Activated CD4-positive, alpha-beta T cell treated with anti-CD3 and anti-CD28 coated beads for 48 hours (primary cell): ENCODE measurements at places on chromosomes 7 and 10.

GRCh38 chr10:103967448-103968071 is 620 bp downstream of the SLK start:
- DNase-seq = peak; percentile 7

DNA sequence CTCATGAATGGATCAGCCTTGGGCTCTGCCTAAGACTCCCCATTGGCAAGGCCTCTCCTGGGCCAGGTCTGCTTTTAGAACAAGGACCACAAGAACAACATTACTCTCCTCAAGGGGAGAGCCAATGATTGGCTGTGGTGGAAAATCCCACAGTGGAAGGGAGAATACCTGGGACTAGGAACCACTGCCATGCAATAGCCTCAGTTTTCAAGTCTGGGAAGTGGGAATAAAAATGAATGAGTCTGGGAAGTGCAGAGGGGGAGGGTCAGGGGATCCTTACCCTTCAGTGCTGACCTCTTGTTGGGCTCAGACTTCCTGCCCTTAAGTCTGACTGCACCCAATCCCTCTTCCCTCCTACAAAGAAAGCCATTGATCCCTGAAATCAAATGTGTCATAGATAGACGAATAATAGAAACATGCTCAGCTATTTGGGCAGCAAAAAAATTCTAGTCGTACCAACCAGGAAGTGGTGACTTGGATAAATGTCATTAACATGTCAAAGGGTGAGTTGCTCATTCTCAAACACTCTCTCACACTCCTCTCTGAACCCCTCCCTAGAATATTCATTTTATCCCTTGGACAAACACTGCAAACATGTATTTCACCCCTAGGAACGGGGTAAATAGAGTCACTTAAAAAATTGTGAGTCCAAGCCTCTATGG is 123.6 kb downstream of the SH3PXD2A start:
- no peak for DNase-seq

DNA sequence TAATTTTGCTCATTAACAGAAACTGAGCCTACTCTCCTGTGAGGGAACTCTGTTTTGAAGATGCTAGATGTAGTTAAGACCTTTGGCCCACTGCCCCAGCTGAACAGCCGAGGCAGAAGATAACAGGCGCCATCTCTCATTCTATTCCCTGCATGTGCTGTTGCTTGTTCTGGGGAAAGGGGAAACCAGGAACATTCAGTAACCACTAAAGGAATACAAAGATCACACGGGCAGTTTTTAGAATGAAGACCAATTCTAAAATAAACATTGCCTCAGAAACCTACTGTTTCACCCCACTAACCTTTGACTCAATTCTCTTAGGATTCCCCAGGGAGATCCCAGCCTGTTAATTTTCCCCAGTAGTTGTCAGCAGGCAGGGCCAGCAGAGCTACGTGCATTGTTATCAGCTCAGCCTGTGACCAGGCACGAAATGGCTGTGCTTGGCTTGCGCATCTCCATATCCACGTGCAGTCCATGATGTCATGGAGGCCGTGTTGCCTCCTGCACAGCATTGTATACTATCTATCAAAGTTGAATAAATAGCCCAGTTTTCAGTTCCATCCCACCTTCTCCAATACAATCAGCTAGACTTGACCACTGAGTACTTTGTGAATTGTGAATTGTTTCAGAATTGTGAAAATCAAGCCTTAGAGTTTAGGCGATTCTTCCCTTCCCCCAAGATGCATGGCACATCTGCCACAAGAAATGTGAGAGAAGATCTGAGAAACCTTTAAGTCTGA is 36.0 kb downstream of the ANK3 start:
- DNase-seq = no peak

GRCh38 chr10:115125505-115125904 is 32.3 kb downstream of the ATRNL1 start:
- no peak for DNase-seq

- no peak for DNase-seq
Measured at GRCh38 chr10:86186633-86187032, 180.0 kb downstream of the GRID1 start.

GRCh38 chr7:24831240-24831639 is 74.0 kb upstream of the GSDME start:
- no peak for DNase-seq

GRCh38 chr7:116679500-116679899 is 7.5 kb downstream of the MET start:
- DNase-seq = no peak

- DNase-seq = no peak
Measured at GRCh38 chr10:101956117-101956516, 99.9 kb downstream of the ARMH3 start.

DNA sequence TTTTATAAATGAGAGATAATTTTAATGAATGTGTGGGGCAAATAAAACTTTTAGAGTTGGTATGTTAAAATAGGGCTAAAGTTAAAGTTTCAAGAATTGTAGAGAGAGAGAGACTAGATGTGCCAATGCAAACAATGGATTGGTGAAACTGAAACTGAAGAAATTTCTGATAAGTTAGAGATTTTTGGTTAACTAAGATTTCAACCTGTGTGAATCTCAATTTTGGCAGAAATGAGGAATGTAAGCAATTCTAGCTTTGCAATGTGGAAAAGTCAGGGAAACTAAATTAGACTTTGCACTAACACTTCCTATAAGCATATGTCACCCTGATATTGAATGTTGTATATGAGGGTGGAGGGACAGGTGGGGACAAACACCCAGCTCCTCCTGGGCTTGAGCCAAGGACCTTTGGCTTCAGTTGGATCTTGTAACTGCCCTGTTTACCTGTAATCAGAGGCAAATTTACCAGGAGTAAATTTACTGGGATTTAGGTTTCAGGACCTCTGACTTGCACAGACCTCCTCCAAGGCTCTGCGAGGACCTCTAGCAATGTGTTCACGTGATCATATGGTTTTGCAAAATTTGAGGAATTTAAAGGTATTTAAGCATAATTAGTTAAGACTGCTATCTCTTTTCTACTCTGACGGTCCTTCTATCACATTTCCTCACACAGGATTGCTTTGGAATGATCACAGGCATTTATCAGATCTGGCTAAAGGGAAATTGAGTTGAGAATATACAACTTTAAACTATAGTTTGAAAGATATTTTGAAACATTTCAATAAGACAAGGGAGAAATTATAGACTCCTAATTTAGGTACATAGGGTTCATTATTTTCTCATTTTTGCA is 33.1 kb upstream of the RPA3 start:
- DNase-seq = no peak

DNA sequence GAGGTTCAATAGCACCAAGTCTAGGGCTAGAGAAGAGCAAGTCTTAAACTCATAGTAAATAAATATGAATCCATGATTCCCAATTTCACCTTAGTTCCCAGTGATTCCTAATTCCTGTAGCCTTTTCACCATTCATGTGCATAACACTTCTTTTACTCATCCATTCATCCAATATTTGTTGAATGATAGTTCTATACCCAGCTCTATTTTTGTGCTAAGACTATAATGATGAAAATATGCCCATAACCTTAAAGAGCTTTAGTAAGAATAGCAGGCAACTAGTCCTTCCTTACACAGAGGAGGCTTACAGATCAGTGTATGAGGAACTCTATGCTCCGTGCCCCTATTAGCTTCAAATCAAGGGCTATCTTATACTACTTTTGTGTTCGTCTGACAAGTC is 280.2 kb upstream of the CHRM2 start:
- DNase-seq = no peak

DNA sequence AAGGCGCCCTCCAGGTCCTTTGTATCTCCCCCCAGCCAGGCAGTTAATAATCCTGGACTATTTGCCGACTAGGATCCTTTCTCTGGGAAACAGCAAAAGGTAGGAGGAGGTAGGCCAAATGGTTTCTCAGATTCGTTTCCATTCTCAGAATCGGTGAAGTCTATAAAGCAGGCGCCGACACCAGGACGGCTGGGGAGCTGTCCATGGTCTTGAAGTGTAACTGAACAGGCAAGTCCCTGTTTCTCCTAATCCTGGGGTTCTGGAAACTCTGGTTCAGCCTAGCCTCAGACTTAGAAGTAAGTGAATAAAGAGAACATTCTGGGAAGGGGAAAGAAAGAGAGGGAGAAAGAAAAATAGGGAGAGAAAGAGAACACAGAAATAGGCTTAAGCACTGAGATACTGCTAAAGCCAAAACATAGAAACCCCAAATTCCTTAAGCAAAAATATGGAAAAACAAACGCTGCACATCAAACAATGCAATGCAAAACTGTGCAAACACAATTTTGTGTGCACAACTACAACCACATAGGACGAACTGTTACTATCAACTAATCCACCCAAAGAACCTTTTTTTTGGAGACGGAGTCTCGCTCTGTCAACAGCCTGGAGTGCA is 11.1 kb upstream of the INA start:
- peak; percentile 57 for DNase-seq

DNA sequence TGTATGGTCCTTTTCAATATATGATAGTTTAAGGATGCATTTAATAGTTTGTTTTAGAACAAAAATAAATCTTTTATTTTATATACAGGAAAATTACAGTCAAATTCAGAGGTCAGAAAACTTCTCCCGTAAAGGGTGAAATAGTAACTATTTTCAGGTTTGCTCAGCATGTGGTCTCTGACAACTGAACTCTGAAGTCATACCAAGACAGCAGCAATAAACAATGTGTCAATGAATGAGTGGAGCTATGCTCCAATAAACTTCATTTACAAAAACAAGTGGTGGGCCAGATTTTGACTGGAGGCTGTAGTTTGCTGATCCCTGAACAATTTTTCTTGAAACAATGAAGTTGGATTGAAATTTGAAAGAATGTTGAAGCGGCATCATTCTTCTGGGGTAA is 123.6 kb downstream of the ZNF248 start:
- DNase-seq = no peak

DNA sequence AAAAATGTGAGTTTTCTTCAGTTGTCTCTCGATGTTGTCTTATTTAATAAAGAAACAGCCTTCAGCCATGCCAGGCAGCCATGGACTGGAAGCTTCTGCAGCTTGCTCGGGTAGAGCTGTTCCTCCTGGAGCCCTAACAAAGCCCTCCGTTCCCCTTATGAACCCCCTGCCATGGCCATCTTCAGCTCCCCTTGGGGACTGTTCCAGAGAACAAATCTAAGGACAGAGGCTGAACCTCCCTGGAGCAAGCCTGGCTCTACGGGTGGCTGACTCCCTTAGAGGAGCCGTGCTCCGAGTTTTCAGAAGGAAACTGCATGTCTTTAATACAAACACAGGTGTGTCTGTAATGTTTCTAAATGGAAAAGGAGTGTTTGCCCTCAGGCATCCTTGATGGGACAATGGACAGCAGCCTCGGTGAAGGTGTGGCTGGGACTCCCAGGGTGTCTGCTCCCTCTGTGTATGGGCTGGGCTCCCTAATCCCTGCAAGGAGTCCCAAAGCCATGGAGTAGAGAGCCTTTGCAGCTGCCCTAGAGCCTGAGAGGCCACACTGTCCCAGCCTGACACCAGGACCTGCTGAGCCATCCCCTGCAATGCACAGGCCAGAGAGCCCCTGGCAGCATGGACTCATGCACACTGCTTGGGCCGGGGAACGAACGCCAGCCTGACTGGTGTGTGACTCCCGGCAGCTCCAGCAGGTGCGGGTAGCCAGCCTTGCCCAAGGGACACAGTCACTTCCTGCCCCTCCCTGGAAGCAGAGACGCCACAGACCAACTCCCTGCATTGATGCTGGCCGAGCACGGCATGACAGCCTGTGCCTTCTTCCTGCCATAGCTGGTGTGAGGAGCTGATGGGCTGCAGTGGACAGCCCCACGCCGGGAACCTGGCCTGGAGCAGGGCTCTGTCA is 381.8 kb downstream of the TCERG1L start:
- no peak for DNase-seq

DNA sequence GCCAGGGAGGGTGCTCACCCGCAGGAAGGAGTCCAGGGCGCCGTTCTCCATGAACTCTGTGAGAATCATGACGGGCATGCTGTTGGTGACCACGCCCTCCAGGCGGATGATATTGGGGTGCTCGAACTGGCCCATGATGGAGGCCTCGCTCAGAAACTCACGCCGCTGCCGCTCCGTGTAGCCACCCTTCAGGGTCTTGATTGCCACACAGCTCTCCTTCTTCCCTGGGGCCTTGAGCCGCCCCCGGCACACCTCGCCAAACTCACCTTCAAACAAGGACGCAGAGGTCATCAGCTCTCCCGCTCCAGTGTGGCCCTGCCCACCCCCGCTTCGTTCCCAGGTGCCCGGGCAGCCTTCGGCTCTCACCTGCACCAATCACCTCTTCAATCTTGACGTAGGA is 14.6 kb downstream of the EPHB4 start:
- DNase-seq = no peak

- DNase-seq = no peak
Measured at GRCh38 chr10:47023237-47024045, 112.2 kb downstream of the PTPN20 start.

DNA sequence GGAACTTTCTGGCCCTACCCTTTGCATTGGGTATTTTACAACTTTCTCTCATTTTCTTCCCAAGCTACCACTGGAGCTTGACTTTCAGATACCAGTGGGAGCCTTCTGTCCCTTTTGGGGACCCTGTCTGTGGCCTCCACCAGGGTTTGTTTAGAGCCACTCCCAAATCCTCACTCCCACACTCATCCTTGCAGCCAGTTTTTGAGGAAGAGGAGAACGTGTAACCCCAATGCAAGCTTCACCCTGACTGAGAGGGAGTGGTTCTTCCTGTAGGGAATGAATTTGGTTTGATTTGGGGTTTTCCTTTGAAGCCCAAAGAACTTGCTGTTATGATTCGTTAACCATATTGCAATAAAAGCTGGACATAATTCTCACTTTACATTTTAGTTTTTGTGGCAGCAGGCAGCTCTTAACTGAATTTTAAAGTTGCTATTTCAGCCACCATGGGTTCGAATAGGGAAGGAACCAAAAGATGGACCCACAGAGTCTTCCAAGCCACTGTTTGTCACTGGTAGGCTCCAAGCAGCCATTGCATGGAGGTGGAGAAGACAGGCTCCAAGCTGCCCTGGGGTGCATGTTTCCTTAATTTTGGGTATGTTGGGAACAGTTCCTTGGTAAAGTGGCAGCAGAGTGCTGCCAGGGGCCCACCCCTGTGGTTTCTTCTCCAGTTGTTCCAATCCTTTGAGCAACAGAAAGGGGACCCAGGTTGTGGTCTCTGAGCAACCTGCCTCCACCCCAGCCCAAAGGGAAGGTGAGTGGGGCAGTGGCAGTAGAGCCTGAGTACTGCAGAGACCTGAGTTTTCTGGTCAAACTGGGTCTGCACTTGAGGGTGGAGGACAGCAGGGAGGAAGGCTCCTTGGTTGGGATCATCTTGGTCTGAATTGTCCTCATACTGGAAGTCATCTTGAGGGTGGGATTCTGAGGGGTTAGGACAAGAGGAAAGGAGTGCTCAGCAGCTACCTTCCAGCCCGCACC is 5.1 kb downstream of the EVX1 start:
- DNase-seq = no peak

- DNase-seq = no peak
Measured at GRCh38 chr7:16028103-16028502, 341.6 kb upstream of the MEOX2 start.

GRCh38 chr7:98359395-98359794 is 41.5 kb downstream of the BAIAP2L1 start:
- DNase-seq = no peak

DNA sequence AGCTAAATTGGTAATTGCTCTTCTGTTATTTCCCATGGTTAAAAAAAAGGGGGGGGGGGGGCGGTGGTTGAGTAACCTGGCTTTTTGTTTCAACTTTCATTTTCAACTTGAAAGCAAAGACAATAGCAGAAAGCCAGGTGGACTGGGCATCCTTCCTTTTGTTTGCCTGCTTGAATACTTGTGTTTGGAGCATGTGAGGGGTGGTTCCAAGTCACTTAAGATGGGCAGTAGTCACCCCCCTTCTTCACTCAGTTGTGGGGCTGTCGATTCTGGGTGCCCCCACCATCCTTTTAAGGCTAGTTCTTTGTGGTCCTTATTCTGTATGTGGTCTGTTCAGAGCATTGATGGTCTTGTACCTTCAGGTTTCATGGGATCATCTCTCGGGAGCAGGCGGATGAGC is 165.6 kb upstream of the PRR15 start:
- no peak for DNase-seq

GRCh38 chr10:100346765-100347567 is at the start of gene SCD:
Gene SCD, plus strand, starts transcription at chr10:100347233. Its CDS starts 272 bp downstream, at chr10:100347505.
- DNase-seq = peak; percentile 92
